Liver (tissue), 10 donors: ENCODE measurements at places on chromosomes 12 and 14. TPM values are rescaled to one million over a fixed set of nuclear protein-coding genes. Genes with fewer than 3 reads are reported as not detected.

Gene BEST3
- not detected for total RNA-seq

Gene PTCSC3
- total RNA-seq = not detected

Gene SERPINA1
- 10,220 TPM for total RNA-seq

- no peaks in the 10 kb centered on the region for H3K36me3 ChIP-seq
- no peak for DNase-seq
- no peak overlapping the region for H3K4me3 ChIP-seq
- H3K4me1 ChIP-seq = no peaks in the 10 kb centered on the region
These were observed 68.5 kb upstream of the HOXC13 start for GRCh38 chr12:53870117-53870516.

- H3K4me3 ChIP-seq = no peak overlapping the region
- H3K4me1 ChIP-seq = no peaks in the 10 kb centered on the region
- DNase-seq = no peak
- H3K36me3 ChIP-seq = no peaks in the 10 kb centered on the region
- no peak overlapping the region for H3K27ac ChIP-seq
- no peaks in the 10 kb centered on the region for H3K27me3 ChIP-seq
These were observed 24.7 kb downstream of the SLC7A8 start for GRCh38 chr14:23158779-23159178.

GRCh38 chr12:59446116-59446515 is 149.7 kb upstream of the SLC16A7 start:
- DNase-seq = no peak
- H3K4me1 ChIP-seq = no peaks in the 10 kb centered on the region
- H3K4me3 ChIP-seq = no peak overlapping the region
- no peaks in the 10 kb centered on the region for H3K36me3 ChIP-seq
- H3K27me3 ChIP-seq = no peaks in the 10 kb centered on the region

DNA sequence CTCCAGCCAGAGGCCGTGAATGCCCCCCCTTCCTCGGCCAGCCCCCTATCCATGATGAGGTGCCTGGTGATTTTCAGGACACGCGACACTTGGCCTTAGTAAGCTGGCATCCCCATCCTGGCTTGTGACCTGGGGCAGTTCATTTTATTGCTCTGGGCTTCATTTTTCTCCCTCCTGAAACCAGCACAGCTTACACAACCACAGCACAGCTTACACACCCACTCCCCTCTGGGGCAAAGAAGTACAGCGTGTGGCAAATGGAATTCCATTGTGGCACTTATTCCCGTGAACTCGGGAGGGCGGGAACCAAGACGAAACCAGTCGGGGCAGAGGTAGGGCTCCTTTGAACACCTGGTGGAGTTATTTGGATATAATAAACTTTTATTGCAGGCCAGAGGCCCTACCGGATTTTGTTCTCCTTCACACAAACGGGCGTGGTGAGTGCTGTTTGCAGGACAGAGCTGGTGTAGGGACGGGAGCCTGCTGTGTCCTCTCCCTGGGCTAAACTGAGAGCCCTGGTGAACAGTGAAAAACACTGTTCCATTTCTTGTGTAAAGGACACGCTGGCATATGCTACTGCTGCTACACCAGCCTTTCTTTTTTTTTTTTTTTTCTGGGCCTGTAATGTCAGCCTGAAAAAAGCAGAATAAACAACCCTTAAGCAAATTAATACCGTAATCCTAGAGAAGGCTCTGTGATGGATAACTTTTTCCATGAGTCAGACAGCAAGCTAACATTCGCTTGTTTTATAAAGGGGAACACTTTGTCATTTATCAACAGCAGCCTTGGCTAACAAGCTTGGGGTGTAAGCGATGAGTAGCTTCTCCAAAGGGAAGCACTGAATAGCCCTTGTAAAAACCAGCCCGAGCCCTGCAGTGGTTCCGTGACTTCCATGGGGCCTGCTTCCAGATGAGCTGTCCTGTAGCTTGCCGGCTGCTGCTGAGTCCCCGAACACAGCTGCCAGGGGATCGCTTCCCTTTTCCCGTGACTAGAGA is 29.3 kb downstream of the CD9 start:
- no peaks in the 10 kb centered on the region for H3K27me3 ChIP-seq
- no peak for DNase-seq
- H3K4me3 ChIP-seq = no peak overlapping the region
- no peak overlapping the region for H3K27ac ChIP-seq
